Tibial artery (tissue), 4 donors: ENCODE measurements at places on chromosomes 5 and 9.

GRCh38 chr5:65359569-65359968 lies 122.2 kb downstream of the ADAMTS6 start:
- DNase-seq, result no peak

- no peak for DNase-seq
Measured at GRCh38 chr9:115208501-115208900, 90.5 kb upstream of the TNC start.

- no peak for DNase-seq
Measured at GRCh38 chr5:54159153-54159892, 151.1 kb downstream of the ARL15 start.

- DNase-seq, result no peak
Measured at GRCh38 chr9:70106571-70106970, 62.9 kb downstream of the MAMDC2 start.

DNA sequence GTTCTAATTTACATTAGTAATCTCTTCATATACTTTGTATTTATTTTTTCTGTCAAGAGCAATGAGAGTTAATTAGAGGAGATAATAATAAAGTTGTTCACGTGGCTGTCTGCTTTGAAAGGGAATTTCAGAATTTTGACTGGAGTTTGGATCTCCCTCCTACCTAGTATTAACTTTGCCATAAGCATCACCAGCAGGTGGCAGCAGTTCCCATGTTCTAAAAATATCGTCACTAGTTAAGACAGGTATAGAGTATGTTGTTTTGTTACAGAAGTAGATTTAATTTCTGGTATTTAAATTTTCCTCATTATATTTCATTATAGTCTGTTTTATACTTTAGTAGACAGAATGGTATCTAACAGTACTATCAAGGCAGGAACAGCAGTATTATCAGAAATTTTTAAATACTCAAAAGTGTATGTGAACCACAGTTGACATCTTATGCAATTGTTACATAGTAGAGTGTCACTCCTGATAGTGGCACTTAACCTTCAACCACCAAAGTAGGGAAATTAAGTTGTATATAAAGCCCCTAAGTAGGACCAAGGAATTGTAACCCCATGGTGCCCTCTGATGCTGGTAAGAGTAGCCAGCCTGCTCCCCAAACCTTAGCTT lies 20.4 kb downstream of the GNPDA1 start:
- peak; percentile 85 for DNase-seq

DNA sequence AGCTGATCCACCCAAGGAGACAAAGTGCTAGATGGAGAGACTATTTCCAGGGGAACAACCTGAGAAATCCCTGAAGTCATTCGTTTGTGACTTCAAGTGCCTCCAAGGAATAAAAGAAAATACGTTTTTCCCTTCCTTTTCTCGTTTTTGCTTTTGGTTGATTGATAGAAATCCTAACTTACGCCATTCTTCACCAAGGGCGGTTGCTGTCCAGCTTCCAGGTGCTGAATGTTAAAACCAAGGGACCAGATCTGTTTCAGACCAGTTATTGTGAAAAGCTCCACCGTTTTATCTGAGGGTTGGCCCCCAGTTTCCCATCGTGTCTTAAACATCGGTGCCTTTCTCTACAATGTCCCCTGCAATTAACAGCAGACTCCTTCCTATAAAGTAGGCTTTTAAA lies 600.7 kb upstream of the SGCD start:
- no peak for DNase-seq

DNA sequence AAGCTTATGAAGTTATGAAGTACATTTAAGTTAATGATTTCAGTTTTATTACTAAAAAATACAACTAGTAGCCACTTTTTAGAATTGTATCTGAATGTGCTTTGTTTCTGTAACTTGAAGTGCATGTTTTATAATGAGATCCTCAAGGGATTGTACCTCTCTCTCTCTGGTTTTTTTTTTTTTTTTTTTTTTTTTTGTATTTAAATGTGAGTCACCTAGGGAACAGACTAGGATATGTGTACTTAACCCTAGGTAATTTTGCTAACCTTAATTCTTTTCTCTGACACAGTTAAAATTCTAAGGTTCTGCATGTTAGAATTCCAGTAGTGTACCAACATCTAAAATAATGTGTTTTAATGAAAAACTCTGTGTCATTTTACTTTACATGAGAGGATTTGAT lies 59.5 kb downstream of the CDC42SE2 start:
- DNase-seq, result no peak

GRCh38 chr9:121750715-121751623 lies 99.5 kb downstream of the DAB2IP start:
- no peak for DNase-seq
